ENCODE measurements at places on chromosomes 4 and X. TPM values are rescaled to one million over a fixed set of nuclear protein-coding genes. Genes with fewer than 3 reads are reported as not detected.

Gene ETDA
- not detected for total RNA-seq

Gene SPATA18
- not detected for total RNA-seq

Gene PITX2
- total RNA-seq: not detected

Gene DMRTC1
- total RNA-seq: not detected

Gene CXCL8
- 3.3 TPM for total RNA-seq
